Activated CD8-positive, alpha-beta memory T cell treated with anti-CD3 and anti-CD28 coated beads for 24 hours (primary cell): ENCODE measurements at places on chromosomes 13 and 19.
A peak's percentile ranks its signal among the peaks of the same experiment; 100 is the strongest.

- no peak for DNase-seq
Measured at GRCh38 chr13:50731400-50731799, 112.1 kb downstream of the DLEU7 start.

DNA sequence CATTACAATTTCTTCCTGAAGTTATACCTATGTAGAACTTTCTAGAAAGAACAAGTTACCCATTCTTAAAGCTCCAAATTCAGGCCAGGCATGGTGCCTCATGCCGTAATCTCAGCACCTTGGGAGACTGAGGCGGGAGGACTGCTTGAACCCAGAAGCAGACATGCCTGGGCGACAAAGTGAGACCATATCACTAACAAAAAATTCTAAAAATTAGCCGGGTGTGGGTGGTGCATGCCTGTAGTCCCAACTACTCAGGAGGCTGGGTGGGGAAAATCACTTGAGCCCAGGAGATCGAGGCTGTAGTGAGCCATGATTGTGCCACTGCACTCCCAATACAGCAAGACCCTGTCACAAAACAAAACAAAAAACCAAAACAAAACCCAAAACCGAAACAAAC is 23.0 kb downstream of the KCNRG start:
- no peak for DNase-seq

DNA sequence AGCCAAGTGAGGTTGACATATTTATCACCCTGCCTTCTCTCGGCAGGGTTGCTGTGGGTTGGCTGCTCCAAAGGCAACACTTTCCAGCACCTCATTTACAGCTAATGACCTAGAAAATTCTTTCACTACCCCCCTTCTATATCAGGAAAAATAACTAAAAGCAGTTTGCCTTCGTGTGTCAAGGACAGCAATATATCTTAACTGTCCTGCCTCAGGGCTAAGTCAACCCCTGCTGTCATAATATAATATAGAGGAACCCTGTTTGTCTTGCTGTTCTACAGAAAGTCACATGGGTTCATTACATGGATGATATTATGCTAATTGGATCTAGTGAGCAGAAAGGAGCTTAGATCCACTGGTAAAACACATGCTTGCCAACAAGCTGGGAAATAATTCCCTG is 28.1 kb upstream of the USP12 start:
- DNase-seq: no peak

DNA sequence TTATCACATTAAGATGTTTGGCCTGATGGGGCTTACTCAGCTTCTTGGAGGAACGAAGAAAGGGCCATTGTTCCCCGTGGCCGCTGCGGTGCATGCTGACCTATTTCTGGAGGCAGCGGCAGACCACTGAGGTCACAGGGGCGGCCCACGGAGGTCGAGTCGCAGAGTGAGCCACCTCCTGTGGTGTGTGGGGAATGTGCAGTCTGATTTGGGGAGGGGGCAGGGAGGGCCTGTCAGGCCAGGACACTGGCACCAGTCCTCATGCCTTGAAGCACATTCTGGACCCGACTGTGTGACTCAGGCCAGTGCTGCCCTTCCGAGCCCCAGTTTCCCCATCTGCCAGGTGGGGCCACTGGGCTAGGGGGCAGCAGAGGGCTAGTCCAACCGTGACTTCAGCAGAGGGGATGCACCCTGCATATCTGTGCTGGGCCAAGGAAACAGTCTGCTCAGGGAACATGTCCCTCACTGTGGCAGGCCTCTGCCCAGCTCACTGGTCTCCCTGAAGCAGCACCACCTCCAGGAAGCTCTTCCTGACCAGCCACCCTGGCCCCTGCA is 6.3 kb downstream of the SLC7A10 start:
- no peak for DNase-seq

- DNase-seq: no peak
Measured at GRCh38 chr13:110683203-110683883, 22.6 kb downstream of the CARS2 start.

- no peak for DNase-seq
Measured at GRCh38 chr19:18456279-18456678, 18.3 kb upstream of the ISYNA1 start.

DNA sequence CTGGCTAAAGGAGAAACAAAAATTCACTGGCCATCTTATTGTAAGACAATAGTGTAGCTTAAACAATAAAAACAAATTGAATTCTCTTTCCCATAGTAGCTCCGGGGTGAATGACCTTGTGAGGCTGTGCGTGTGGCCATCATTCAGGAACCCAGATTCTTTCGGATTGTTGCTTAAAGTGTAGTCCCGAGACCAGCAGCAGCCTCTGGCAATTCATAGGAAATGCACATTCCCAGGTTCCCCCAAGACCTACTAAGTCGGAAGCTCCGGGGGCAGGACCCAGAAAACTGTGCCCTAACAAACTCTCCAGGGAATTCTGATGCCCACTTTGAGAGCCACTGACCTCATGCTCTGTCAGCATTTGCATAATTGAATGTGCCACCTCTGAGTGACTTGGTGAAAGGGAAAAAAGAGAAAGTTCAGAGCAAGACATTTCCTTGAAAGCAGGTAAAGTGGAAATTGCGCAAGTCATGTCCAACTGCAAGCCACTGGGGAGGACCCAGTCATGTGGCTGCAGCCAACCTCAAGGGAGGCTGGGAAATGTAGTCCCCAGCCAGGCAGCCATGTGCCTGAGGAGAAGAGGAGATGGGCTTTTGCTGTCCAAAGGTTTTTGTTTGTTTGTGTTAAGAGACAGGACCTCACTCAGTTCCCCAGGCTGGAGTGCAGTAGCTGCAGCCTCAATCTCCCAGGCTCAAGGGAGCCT is 50.7 kb upstream of the PNMA8B start:
- DNase-seq: peak; percentile 57

GRCh38 chr19:13905634-13906520 is at the start of the genes BRME1 and CC2D1A:
Gene BRME1, minus strand, starts transcription at chr19:13906117. Its CDS starts 1,225 bp downstream, at chr19:13904892.
Gene CC2D1A, plus strand, starts transcription at chr19:13906201. Its CDS starts 241 bp downstream, at chr19:13906442.
- DNase-seq: peak; percentile 98

GRCh38 chr13:65342541-65343337 is 1887.4 kb downstream of the PCDH9 start:
- DNase-seq: no peak

GRCh38 chr19:17255150-17255621 is 9.4 kb downstream of the USHBP1 start:
- DNase-seq: no peak

- no peak for DNase-seq
Measured at GRCh38 chr19:3771000-3771905, 775 bp downstream of the RAX2 start.

DNA sequence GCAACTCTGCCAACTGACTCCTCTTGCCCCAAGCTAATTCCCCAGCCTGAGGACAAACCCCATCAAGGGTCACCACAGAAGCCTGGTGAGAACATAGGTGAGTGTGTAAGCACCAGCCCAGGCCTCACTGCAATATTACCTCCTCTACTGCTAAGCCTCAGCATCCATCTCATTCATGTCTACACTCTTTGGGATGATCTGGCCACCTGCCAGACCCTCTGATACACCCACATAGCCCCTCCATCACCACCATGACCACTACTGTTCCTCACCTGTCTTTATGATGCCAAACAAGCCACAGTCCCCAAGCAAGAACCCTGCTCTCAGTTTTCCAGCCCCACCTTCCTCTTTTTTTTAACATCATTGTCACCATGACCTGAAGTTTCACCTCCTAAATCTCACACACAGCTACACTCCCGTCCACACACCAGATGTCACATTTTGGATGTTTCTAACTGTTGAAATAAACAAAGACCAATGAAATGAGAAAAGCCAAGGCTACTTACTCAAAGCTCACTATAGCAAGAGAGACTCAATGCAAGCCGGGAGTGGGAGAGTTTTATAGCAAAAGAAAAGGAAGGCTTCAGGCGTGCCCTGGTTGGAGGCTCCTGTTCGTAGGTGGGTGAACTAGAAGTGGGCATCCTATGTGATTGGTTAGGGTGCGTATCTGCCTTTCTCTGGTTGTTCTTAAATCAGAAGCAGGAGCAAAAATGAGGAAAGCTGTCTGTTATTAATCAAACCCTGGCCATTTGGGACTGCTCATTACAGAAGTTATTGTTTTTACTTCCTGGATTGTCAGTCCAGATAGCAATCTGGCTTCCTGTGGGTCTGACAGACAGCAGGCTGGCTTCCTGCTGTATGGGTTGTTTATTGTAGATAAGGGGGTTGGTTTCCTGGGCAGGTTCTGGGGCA is 2.0 kb downstream of the ZNF792 start:
- no peak for DNase-seq

DNA sequence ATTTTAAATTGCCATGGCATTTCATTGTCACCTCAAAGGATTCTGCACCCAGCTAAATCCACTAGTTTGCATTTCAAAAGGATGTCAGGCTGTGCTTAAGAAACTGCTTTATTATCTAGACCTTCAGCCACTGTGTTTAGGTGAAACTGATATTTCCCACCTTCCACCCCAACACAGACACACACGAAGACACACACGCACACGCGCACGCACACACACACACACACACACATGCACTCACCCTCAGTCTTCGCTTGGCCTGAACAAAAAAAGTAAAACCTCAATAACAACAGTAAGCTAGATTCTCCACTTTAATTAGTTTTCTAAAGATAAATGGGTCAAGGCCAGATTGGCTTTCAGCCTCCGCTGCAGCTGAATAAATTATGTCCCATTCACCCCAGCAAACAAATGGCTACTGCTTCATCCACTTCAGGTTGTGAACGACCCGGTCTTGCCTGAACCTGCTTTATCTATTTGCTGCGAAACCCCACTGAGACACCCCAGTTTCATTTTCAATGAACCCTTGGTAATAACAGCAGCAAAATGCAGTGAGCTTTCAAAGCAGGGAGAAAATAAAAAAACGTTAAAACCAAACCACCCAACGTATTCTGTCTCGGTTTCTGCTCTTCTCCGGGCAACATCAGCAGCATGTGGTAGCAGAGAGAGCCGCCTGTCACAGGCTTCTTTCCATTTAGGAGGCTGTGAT is 166.8 kb downstream of the DCT start:
- no peak for DNase-seq

GRCh38 chr19:40262422-40262821 is 22.7 kb downstream of the AKT2 start:
- no peak for DNase-seq

DNA sequence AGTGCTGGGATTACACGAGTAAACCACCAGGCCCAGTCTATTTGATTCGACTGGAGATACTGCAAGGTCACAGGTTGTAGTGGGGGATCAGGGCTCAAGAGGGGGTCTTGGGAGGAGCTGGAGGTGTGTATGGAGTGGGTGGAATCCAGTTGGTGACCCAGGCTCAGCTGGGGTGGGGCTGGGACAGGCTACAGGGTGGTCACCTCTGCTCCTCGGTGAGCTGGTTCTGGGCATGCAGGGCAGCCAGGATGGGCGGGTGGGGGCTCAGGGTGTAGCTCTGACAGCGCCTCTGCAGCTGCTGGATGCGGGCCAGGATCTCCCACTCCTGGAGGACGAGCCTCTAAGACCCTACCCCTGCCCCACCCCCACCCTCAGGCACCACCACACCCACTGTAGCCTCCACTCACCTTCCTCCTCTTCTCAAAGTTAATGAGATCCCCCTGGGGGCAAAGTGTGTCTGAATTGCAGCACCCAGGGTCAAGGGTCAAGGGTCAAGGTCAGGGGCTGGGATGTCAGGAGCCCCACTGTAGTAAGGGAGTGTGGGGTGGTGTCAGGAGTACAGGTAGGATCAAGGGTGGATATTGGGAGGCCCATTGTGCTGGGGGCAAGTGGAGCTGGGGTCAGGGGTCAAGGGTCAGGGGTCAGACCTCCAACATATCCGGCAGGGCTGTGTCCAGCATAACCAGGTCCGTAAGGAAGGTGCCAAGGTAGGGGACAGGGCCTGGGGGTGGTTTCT is 17.1 kb downstream of the RGL3 start:
- no peak for DNase-seq

- no peak for DNase-seq
Measured at GRCh38 chr19:45502111-45502510, 3.9 kb downstream of the PPM1N start.

DNA sequence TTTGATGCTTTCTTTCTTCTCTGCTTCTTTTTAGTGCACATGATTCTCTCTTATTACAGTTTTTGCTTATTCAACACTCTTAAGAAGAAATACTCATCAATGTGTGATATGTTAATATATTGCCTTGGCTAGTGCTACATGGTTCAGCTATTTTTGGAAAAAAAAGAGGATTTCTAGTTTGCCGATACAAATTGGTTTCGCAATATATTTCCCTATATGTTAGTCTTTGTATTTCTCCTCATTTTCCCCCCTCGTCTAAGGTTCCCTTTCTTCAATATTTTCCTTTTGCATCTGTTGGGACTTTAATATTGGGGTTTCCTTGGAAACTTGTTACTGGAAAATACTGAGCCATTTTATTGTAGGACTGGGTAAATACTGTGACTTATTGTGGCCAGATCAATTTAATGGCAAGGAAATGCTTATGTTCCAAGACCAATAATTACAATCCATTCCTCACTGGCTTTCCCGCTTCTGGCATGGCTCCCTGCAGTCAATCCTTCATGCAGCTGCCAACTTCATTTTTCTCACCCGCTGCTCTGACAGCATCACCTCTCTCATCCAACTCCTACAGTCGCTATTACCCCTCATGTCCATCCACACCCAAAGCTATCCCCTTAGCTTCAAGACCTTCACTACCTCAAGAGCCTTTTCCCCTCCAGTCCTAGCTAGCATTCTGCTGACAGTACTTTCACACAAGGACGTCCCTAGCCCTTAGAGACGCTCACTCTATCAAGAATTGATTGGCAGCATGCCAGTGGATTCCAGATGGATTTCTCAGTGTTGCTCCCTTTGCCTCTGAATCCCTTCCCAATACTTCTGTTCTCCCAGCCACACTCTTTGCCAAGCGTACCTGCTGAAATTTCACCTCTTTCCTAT is 280.1 kb upstream of the TMTC4 start:
- no peak for DNase-seq

DNA sequence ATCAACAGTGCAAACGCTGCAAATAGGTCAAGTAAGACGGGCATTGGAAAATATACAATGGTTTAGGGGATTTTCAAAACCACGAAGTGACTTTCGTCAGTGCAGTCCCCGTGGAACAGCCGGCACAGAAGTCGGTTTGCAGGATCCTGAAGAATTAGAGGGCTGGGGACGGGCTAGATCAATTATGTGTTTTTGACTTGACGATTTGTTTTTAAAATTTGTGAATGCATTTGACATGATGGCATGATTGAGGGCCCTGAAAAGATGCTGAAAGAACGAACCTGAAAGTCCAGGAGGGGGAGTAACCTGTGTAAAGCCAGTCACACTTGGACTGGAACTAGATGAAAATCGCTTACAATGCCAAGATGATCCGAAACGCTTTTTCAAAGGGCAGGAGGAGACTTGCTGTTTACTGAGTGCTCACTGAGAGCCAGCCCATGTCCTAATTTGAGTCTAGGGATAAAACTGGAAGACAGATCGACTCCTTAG is 8.9 kb upstream of the DGKH start:
- DNase-seq: no peak

- DNase-seq: peak; percentile 67
Measured at GRCh38 chr13:49444524-49445395, 686 bp downstream of the SETDB2 start.

GRCh38 chr19:10155839-10156238 is 36.1 kb upstream of the EIF3G start:
- no peak for DNase-seq
